ENCODE measurements at places on chromosomes 2 and 18.
A peak's percentile ranks its signal among the peaks of the same experiment; 100 is the strongest.

DNA sequence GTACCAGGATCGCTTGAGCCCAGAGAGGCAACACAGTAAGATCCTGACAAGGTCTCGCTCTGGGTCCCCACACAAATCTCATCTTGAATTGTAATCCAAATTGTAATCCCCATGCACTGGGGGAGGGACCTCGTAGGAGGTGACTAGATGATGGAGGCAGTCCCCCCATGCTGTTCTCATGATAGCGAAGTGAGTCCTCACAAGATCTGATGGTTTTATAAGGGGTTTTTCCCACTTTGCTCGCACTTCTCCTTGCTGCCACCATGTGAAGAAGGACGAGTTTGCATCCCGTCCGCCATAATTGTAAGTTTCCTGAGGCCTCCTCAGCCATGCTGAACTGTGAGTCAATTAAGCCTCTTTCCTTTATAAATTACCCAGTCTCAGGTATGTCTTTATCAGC, 46.0 kb upstream of the SERTAD2 start:
- DNase-seq, result peak; percentile 44

- DNase-seq, result no peak
These were observed 238.9 kb downstream of the FHOD3 start for GRCh38 chr18:36536426-36536825.

DNA sequence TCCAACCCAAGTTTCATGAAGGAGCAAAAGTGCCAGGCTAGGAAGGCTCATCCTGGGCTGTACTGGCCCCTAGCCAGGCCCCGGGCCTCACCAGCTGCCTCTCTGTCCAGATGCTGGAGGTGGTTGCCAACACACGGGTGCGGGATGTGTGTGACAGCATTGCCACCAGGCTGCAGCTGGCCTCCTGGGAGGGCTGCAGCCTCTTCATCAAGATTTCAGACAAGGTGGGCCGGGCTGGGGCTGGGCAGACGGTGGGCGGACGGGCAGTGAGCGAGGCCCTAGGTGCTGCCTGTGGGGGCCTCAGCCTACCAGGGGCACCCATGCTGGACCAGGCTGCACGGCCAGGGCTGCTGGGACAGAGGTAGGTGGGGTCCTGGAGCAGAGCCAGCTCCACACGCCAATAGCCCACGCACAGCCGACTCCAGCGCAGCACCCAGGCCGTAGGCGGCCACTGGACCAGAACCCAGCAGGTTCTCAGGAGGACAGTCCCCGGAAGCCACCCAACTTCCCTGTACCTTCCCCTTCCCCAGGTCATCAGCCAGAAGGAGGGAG, 11.8 kb upstream of the GPR17 start:
- no peak for DNase-seq

- DNase-seq, result no peak
These were observed 9.5 kb upstream of the TNS1 start for GRCh38 chr2:218012284-218012683.

DNA sequence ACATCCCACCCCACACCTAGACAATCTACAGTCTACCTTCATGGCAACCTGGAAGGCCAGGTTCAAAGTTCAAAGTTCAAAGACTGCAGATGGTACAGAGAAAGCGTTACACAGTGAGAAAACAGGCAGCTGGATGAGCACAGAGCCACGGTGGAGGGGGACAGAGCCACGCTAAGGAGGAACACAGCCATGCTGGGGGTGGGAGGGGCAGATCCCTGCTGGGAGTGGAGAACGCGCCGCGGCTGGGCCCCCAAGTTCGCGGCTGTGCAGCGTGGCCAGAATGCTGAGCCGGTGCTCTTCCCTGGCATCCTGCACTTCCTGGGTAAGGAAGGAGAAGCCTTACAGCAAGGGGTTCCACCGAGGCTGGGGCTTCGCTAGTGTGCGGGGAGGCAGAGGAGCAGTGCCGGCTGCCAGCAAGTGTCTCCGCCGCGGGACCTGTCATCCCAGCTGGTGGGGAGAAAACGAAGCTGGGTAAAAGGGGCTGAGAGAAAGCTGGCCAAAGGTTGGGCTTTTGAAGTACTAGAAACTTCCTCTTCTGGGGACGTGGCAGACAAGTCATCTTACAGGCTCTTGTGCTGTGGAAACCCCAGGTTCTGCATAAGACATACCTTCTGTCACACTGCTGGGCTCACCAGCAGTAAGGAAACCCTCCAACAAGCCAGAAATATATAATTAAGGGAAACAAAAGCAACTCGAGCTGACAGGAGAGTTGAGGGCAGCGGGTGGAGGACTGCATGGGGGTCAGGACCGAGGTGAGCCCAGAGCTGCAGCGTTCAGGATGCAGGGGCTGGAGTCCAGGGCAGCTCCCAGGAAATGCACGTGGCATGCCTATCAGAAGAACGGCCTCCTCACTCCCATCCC, 115.5 kb downstream of the HDAC4 start:
- DNase-seq, result peak; percentile 53

DNA sequence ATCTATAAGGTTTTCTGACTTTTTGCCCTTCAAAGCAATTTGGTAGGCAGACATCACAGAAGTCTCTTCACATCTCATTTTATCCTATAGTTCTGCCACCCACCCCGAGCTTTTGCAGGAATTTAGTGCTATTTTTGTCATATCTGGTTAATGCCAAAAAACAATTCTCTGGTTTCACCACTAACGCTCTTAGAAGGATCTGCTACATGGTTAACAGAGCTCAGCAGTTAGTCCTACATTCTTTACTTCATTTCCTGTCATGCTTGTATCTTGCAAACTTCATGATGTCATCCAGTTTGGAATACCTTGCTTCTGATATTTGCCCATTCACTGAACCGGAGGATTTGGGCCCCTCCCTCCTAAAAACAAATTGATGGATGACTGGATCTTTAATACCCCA, 116.8 kb upstream of the SERPINE2 start:
- no peak for DNase-seq

- DNase-seq, result no peak
These were observed 1322.9 kb upstream of the TMEFF2 start for GRCh38 chr2:193517615-193518014.

- no peak for DNase-seq
These were observed 124.1 kb downstream of the LNPK start for GRCh38 chr2:175877845-175878544.

DNA sequence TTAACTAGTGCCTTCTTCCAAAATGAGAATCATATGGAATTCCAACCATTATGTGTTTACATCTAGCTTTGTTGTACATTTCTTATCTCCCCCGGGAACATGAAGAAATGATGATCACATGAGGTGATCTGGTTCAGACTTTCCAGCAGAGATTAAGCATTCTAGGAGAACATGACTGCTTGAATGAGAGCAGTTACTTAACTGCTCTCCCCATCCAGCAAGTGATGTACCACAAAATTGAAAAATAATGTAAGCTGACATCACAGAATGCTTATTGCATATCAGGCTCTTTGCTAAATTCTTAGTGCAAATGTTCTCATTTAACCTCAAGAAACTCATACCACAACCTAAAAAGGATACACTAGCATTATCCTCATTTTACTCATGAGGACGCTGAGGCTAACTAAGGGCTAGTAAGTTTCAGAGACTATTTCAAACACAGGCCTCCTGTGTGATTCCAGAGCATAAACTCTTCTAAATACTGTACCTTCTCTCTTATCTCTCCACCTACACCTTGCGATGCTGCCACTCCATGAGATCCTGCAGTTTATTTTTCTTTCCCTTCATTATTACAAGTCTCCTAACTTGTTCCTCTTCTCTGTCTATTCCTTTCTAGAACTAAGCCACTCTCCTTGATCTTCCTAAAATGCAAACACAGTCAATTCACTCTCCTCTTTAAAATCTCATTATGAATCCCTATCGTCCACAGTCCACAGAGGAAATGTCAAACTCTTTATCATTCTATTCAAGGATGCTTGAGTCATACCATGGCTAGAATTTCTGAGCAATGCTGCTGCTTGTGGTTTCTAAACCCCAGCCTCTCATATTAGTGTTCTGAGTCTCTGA, 1224.8 kb upstream of the ZEB2 start:
- no peak for DNase-seq

DNA sequence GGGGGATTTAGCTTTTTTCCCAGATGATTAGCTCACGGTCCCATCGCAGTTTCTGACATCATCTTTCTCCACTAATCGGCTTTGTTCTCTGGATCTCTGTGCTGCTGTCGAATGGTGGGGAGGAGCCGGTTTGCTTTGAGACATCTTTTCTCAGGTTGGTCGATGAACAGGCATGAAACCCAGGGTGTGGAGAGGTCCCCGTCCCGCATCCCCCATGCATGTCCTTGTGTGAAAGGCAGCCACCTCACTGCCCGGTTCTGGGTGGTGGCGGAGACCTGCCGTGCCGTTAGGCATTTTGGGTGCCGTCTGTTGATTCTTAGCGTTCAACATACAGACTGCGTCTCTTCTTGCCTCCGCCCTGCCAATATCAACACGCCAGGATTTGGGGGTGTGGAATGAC, 57.8 kb downstream of the CTDP1 start:
- DNase-seq, result no peak

- no peak for DNase-seq
These were observed 37.0 kb downstream of the SP100 start for GRCh38 chr2:230453006-230453405.

DNA sequence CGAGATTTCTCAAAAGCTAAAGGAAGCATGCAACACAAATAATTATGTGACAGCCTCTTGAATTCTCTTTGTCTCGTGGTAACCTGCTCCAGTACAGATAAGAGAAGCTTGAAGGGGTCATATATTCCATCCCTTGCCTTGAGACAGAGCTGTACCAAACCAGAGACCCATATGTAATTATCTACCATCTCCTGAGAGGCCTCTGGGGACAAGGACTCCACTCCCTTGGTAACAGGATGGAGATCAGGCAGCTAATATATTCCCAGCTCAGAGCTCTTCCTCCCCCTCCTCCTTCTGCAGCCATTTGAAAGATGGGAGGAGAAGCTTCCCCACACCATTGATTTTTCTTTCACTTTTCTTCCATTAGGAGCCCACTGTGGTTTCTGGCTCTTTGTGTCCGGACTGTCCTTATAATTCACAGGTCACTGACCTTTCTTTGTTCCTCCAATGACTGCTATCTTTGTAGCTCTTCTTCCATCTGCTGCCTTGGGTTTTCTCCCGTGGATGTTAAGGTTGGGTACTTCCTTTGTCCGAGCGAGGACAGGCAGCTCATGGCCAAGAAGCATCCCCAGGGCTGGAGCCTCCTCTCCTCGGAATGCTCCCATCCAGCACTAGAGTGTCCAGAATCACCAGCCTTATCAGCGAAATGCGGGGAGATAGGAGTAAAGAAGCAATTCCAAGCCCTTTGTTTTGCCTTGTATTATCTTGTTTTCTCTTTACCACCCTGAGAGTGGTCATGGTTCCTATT, 72.6 kb upstream of the STPG4 start:
- DNase-seq, result no peak

DNA sequence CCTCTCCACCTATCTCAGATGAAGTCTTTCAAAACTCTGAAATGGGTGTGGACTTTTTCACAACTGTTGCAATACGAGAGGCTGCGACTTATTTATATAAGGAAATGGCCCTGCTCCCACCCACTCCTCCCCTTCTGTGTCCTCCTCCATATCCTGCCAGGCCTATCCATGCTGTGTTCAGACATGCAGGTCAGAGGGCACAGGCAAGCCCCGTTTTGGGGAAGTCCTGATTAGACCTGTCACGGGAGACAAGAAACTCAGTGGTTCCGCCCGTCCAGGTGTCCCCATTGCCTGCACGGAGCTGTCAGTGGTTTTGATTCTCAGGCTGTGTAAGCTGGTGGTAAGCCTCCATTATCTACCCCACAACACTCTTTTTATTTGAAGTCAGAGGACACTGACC, 99.6 kb upstream of the MGAT5 start:
- no peak for DNase-seq

GRCh38 chr2:62054916-62055450, 140.9 kb upstream of the B3GNT2 start:
- no peak for DNase-seq

DNA sequence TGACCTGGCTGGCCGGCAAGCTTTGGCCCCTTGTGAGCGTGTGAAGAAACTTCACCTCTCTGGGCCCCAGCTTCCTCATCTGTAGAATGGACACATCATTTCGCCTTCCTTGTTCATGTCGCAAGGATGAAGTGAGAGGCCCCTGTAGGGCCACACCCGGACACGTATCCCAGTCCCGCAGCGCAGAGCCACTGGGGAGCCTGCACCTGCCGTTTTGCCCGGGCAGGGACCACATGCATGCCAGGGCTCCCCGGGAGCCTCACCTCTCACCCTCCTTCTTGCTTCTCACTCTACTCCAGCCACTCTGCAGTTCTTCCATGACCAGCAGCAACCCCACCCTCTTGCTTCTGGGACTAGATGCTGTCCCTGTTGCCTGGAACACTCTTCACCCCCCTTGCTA, 77.5 kb downstream of the FAM168B start:
- DNase-seq, result no peak

- no peak for DNase-seq
These were observed 66.7 kb downstream of the KIAA1328 start for GRCh38 chr18:36895606-36896005.

GRCh38 chr2:96506016-96506906, 1.1 kb upstream of the NEURL3 start:
- no peak for DNase-seq

DNA sequence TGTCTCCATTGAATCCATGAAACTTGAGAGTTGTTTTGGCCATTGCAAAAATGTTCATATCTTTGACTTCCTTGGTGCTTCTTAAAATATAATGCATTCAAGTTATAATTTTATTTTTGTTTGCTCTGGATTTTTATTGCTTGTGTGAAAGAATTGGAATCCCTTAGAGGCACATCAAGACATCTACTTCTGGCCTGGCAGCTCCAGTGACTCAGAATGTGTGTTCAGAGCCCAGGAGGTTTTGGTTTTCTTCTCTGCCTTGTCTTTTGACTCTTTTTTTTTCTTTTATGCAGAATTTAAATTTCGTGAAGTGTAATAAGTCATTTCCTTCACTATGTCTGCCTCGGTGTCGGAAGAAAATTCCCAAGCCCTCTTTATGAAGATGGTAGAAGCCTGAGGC, 180.2 kb downstream of the LTBP1 start:
- DNase-seq, result no peak

- DNase-seq, result no peak
These were observed 48.6 kb downstream of the GYPC start for GRCh38 chr2:126704434-126705160.

GRCh38 chr18:68316636-68317035, 398.3 kb downstream of the TMX3 start:
- no peak for DNase-seq

DNA sequence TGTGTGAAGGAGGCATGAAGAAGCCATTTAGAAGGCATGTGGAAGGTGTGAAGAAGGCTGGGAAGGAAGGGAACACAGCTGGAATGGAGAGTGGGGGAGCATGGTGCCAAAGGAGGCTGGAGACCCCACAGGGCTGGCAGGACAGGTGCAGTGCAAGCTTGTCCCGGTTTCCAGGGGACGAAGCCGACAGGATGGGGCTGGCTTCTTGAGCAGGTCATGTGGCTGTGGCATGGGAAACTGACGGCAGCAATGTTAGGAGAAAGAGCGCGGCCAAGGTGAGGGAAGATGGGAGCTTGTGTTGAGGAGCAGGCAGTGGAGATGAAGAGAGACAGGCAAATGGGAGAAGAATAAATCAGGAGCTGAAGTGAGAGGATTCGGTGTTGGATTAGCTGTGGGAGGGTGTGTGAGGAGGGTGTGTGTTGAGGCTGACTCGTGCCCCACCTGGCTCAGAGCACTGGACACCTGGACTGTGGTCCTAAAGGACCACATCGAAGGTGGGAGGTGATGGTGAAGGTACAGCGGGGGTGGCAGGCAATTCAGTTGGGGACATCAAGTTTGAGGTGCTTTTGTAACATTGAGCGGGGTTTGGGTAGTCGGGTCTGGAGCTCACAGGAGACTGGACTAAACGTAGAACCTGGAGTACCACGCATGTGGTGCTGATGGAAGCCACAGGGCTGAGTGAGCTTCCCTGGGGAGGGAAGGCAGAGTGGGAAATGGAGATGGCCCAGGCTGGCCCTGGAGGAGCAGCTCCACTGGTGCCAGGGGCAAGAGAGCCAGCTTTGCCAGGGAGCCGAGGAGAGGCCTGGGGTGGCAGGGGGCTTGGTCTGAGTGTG, 165.6 kb upstream of the HDAC4 start:
- no peak for DNase-seq

Data from activated CD4-positive, alpha-beta T cell treated with anti-CD3 and anti-CD28 coated beads for 48 hours (primary cell).